ENCODE measurements at places on chromosomes 2 and 18. TPM values are rescaled to one million over a fixed set of nuclear protein-coding genes. Genes with fewer than 3 reads are reported as not detected.

BARD1 gene
- total RNA-seq: 36.5 TPM

PDE11A gene
- total RNA-seq: 0.14 TPM

ZFAND2B gene
- total RNA-seq: 57.8 TPM

SP140 gene
- total RNA-seq: 6.6 TPM

UBXN2A gene
- 11.0 TPM for total RNA-seq

ANKRD39 gene
- total RNA-seq: 14.2 TPM

DNA sequence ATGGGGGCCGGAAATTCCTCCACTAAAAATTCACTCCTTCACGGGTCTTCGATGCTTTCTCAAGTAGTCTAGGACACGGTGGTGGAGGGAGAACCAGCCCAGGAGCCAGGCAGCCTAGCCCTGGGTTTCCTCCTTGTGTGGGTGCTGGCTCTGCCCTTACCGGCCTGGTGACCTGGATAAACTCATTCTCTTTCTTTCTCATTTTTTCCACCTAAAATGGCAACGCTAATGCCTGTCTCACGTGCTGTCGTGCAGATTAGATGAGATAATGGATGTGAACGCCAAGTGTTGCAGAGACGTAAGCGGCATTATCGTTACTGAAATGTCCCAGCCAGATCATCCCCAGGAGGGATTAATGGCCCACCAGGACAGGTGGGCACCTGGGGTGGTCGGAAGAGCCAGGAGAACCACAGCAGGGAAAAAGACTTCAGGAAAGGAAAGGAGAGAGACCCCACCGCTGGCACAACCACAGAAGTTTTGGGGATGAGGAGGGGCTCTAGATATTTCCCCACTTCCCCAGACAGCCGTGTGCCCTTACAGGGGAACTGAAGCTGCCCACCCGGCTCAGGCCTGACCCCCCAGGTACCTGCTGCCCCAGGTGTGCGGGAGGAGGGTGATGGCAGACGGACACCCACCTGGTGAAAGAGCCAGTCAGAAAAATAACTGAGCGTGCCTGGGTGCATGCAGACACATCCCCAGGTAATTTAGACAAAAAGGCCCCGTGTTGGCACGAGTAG lies 100.8 kb upstream of the ASAP2 start:
- no peak for DNase-seq
- no peaks in the 10 kb centered on the region for H3K36me3 ChIP-seq
- no peak overlapping the region for H3K27ac ChIP-seq
- no peaks in the 10 kb centered on the region for H3K4me1 ChIP-seq
- H3K27me3 ChIP-seq: peaks cover 18% of the 10 kb centered on the region

GRCh38 chr2:124088616-124089015 lies 63.5 kb downstream of the CNTNAP5 start:
- no peaks in the 10 kb centered on the region for H3K4me1 ChIP-seq
- H3K4me3 ChIP-seq: no peak overlapping the region
- no peaks in the 10 kb centered on the region for H3K36me3 ChIP-seq
- H3K27me3 ChIP-seq: no peaks in the 10 kb centered on the region
- no peak overlapping the region for H3K27ac ChIP-seq

DNA sequence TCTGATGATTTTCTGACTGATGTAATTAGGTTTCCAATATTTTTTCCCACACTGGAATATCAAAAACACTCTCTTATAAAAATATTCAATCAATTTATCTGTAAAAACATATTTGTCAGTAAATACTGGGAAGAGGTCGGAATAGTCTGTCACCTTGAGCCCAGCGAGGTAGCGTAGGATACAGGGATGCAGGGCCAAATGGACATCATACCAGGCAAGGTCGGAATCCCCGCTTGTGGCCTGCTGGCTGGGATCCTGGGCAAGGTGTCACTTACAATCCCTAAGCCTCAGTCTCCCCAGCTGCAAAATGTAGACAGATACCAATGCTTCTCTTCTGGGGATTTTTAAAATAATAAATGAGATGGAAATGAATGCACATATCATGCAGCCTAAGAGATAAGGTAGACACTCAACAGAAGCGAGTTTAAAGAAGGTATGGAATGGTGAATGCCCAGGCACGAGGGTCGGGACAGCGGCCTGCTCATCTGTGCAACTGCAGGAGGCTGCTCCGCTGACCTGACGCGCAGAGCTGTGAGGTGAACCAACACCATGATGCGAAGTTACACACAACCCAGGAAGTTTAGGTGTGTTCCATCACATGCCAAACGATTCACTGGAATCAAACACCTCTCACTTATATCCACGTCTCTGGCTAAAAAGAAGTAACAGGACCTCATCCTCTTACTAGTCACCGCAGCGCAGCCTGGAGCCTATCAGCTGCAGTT lies 98.2 kb downstream of the EIPR1 start:
- no peak for DNase-seq
- H3K4me1 ChIP-seq: no peaks in the 10 kb centered on the region
- H3K36me3 ChIP-seq: peaks cover 3% of the 10 kb centered on the region
- H3K4me3 ChIP-seq: no peak overlapping the region
- H3K27ac ChIP-seq: no peak overlapping the region

- H3K27ac ChIP-seq: no peak overlapping the region
- peaks cover 6% of the 10 kb centered on the region for H3K27me3 ChIP-seq
- H3K4me3 ChIP-seq: no peak overlapping the region
- no peaks in the 10 kb centered on the region for H3K4me1 ChIP-seq
- no peak for DNase-seq
These were observed 84.1 kb upstream of the SLC66A3 start for GRCh38 chr2:11071211-11071610.

- H3K4me1 ChIP-seq: peaks cover 7% of the 10 kb centered on the region
- H3K4me3 ChIP-seq: no peak overlapping the region
- no peak for DNase-seq
- H3K36me3 ChIP-seq: no peaks in the 10 kb centered on the region
These were observed 114.2 kb downstream of the ZNF521 start for GRCh38 chr18:25237571-25238267.

- peaks cover 12% of the 10 kb centered on the region for H3K4me1 ChIP-seq
- peaks cover 11% of the 10 kb centered on the region for H3K27me3 ChIP-seq
- no peak overlapping the region for H3K27ac ChIP-seq
- no peak for DNase-seq
- no peak overlapping the region for H3K4me3 ChIP-seq
- H3K36me3 ChIP-seq: peaks cover 23% of the 10 kb centered on the region
These were observed 237.5 kb downstream of the STK39 start for GRCh38 chr2:168009900-168010299.

GRCh38 chr2:41724465-41724864 lies 323.4 kb upstream of the PKDCC start:
- peaks cover 5% of the 10 kb centered on the region for H3K4me1 ChIP-seq
- H3K4me3 ChIP-seq: no peak overlapping the region
- no peaks in the 10 kb centered on the region for H3K36me3 ChIP-seq
- H3K27me3 ChIP-seq: no peaks in the 10 kb centered on the region
- H3K27ac ChIP-seq: no peak overlapping the region

DNA sequence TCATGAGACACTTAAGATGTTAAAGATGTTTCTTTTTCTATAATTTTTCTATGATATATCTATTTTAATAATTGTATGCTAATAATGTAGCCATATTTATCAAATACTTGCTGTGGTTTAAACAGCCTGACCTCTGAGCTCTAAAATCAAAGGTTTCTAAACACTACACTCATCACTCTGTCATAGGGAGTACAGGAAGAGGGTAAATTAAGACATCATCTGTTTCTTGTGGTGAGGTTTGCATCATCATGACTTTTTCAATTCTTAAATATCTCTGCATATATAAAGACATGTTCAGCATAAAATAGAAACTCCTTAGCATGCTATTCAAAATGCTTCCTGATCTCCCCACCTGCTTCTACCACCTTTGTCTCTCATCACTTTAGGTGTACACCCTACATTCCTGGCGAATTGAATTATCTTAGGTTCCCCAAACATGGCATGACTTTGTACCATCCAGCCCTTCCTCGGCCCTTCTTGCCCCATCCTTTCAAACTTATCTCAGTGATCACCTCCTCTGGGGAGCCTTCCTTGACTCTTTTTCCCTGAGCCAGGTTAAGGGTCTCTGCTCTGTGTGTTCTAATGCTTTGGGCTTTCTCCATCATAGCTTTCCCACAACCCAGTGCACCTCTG lies 105.3 kb upstream of the TTN start:
- H3K27me3 ChIP-seq: no peaks in the 10 kb centered on the region
- H3K4me3 ChIP-seq: no peak overlapping the region
- no peak for DNase-seq

GRCh38 chr2:147714582-147714981 lies 130.2 kb upstream of the ACVR2A start:
- no peaks in the 10 kb centered on the region for H3K27me3 ChIP-seq
- no peak for DNase-seq
- no peaks in the 10 kb centered on the region for H3K36me3 ChIP-seq
- H3K4me1 ChIP-seq: no peaks in the 10 kb centered on the region

DNA sequence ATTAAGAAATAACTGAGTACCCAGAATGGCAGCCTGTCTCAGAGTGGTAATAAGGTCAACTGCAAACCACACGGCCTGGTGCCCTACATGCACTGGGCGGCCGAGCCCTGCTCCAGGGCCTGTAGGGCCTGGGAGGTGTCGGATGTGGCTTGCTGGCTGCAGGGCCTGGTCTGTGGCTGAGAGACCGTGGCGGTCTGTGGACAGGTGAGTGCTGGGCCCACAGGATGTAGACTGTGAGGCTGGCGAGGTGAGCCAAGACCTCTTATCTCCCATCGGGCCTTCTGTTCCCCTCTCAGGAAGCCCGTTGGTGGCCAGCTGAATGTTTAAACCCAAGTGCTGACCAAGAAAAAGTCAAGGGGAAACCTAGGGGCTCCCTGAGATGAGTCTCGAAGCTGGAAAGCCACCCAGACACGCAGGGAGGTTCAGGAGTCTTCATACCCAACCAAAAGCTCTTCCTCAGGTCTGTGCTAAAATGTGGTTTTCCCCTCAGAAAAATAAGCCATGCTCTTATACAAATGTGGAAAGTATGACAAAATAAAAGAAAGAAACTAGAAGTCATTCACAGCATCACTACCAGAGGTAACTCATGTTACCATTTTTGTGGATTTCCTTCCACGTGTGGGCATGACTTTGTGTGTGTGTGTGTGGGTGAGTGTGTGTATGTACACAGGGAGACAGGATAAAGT lies 47.7 kb upstream of the CTDP1 start:
- no peak overlapping the region for H3K27ac ChIP-seq
- no peak for DNase-seq
- H3K4me3 ChIP-seq: no peak overlapping the region
- H3K27me3 ChIP-seq: no peaks in the 10 kb centered on the region
- H3K4me1 ChIP-seq: no peaks in the 10 kb centered on the region

DNA sequence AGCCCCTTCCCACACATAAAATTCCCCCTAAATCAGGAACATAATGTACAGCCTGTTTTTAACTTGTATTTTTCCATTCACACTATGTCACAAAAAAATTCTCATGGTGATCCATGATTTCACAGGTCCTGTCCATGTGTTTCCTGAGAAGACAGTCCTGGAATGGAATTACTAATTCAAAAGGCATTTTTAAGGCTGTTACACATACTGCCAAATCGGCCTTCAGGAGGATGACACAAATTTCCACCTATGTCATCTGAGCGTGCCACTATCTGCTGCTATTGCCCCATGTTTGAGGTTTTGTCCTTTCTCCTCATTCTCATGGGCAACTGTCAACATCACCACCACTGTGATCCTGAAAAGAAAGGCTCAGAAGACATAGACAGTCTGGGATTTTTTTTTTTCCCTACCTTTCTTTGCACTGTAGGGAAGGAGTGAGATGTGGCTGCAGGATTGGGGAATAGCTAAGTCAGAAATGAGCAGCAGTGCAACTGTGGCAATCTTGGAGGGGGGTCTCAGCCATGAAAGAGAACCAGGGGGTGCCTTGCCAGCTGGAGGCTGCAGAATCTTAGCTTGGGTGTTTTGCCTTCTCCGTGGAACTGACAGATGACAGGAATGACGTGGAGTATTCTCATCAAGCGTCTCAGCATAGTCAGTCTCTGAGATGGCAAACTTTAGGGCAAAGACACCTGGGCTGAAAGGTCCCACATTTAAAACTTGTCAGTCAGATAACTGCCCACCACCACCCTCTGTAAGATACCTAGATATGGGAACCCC lies 73.4 kb downstream of the MARCHF4 start:
- H3K36me3 ChIP-seq: no peaks in the 10 kb centered on the region
- peaks cover 11% of the 10 kb centered on the region for H3K4me1 ChIP-seq
- H3K27ac ChIP-seq: no peak overlapping the region

- H3K4me1 ChIP-seq: no peaks in the 10 kb centered on the region
- peak; percentile 32 for DNase-seq
- H3K27me3 ChIP-seq: peaks cover 77% of the 10 kb centered on the region
These were observed 51.9 kb downstream of the SLC4A1AP start for GRCh38 chr2:27715318-27716210.

GRCh38 chr2:101805152-101806088 lies 107.9 kb downstream of the MAP4K4 start:
- peak overlapping the region; percentile 56 for H3K27ac ChIP-seq
- no peaks in the 10 kb centered on the region for H3K27me3 ChIP-seq
- H3K4me3 ChIP-seq: no peak overlapping the region
- peaks cover 12% of the 10 kb centered on the region for H3K36me3 ChIP-seq
- DNase-seq: no peak
- H3K4me1 ChIP-seq: peaks cover 9% of the 10 kb centered on the region

- no peak for DNase-seq
- H3K4me1 ChIP-seq: peaks cover 21% of the 10 kb centered on the region
- peak overlapping the region; percentile 99 for H3K27ac ChIP-seq
These were observed 679 bp downstream of the CLK1 start for GRCh38 chr2:200863782-200864175.

DNA sequence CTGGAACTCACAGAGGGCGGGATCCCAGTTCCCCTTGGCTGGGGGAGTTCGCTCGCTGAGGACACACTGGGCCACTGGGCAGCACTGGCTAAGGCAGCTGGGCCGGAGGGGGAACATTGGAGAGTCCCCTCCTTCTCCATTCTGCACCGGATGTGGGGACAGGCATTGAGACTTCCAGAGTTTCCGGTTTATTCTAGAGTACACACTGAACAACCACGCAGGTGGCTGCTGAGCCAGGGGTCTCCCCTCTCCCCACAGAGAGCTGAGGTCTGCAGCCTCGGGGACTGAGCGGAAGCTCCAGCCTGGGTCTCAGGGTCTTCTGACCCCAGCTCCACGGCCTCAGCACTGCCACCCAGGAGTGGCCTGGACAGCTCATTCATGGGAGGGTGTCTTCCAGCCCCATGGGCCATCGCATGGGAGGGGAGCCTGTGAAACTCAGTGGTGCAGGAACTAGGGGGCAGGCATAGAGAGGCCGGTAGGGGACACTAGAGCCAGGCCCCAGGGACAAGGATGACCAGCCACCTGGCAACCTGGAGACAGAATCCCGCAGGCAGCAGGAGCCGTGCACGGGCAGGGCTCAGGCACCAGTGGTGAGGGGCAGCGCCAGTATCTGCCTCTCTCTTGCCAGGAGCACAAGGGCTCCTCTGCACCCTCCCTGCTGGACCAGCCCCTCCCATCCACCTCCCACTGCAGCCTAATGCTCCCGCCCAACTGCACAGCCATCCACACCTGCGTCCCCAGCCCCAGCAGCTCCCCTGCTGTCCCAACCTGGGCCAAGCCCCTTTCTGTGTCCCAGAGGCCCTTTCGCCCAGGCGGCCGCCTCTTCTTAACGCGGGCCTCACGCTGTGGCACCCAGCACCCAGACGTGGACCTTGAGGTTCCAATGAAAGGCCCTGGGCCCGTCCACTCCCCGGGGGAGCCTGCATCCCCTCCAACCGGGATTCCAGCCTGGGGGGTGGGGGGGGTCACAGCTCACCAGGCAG lies 45.1 kb upstream of the GPC1 start:
- no peak overlapping the region for H3K27ac ChIP-seq
- H3K4me1 ChIP-seq: peaks cover 19% of the 10 kb centered on the region
- no peak for DNase-seq

- no peaks in the 10 kb centered on the region for H3K4me1 ChIP-seq
- no peak overlapping the region for H3K27ac ChIP-seq
- no peaks in the 10 kb centered on the region for H3K27me3 ChIP-seq
- DNase-seq: no peak
- H3K4me3 ChIP-seq: no peak overlapping the region
- no peaks in the 10 kb centered on the region for H3K36me3 ChIP-seq
These were observed 98.8 kb upstream of the MMADHC start for GRCh38 chr2:149686136-149687051.

Measured in thymus (tissue), 14 donors.